ENCODE measurements at places on chromosomes 1 and 21.
A peak's percentile ranks its signal among the peaks of the same experiment; 100 is the strongest.

GRCh38 chr1:94039871-94040569 lies 80.9 kb downstream of the ABCA4 start:
- peak; percentile 88 for DNase-seq
- peaks cover 19% of the 10 kb centered on the region for H3K4me1 ChIP-seq
- no peak overlapping the region for H3K4me3 ChIP-seq
- H3K27ac ChIP-seq = no peak overlapping the region
- H3K27me3 ChIP-seq = no peaks in the 10 kb centered on the region

DNA sequence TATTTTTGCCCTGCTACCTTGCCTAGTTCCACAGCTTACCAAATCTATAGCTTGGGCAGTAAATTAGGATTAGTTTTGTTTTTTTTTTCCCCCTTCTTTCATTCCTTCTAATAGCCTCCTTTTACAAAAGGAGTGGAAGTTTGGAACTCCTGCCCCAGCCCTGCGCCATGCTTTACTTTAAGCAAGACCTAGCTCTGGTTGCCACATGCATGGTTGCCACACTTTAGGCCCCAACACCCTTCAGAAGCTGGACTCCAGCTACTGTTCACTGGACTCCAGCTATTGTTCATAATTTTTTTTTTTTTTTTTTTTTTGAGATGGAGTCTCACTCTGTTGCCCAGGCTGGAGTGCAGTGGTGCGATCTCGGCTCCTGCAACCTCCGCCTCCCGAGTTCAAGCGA lies 115.8 kb downstream of the NR5A2 start:
- no peaks in the 10 kb centered on the region for H3K4me1 ChIP-seq
- no peaks in the 10 kb centered on the region for H3K27me3 ChIP-seq
- no peak overlapping the region for H3K4me3 ChIP-seq
- no peaks in the 10 kb centered on the region for H3K36me3 ChIP-seq

DNA sequence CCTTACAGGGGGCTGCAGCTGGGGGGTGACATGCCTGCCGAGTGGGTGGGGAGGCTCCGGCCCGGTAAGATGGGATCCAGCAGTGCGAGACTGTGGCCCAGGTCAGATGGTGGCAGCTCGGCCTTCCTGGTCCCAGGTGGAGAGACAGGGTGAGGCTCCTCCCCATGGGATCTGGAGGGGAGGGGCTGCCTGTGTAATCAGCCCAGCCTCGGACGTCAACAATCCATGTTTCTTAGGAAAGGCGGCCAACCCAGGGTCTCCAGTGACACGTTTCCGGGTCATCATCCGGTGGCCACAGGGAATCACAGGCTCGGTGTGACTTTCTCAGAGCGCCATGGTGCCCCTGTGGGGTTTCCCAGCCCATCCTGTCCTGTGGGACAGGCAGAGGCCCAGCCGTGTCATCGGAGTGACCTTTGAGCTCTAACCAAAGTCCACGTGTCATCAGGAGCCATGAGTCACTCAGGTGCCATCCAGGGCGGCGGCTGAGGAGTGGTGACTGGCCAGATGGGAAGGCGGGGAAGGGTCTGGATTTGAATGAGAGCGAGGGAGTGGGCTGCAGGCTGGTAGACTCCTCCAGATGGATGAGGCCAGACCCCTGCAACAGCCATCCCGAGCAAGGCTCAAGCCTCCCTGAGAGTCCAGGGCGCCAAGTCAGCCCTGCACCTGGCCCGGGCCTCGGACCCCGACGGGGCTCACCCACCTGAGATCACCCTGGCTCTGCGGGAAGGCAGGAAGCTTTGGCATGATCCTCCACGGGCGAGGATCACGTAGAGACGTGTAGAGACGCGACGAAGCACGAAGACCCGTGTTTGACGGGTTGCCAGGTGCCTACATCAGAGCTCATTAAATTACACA lies 6.6 kb upstream of the HES4 start:
- no peaks in the 10 kb centered on the region for H3K36me3 ChIP-seq
- no peak overlapping the region for H3K27ac ChIP-seq
- H3K4me3 ChIP-seq = no peak overlapping the region
- H3K4me1 ChIP-seq = peaks cover 27% of the 10 kb centered on the region
- no peak for DNase-seq

DNA sequence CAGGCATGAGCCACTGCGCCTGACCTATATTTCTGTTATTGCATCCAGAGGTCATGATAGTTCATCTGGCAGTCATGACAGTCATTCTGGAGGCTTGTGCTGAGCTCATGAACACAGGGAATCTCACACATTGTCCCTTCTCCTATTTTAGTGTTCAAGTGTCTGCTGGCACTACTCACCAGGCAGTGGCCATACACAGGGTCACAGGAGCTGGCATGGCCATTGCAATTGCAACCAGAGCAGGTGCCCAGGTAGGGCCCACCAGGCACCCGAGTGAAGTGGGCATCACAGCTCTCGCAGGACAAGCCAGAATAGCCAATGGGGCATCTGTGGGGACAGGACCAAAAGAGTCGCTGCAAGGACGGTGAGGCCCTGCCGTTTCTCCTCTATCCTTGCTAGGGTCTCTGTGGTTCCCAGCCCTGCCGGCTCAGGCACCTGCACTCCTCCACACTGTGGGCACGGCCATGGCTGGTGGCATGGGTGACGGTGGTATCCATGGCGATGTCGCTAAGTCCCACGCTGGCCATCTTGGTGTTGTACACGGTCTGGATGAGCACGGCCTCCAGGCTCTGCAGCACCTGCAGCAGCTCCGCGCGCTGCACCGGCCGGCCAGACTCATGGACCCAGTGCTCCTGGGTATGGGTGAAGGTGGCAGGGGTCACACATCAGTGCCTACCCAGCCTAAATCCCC lies 57.0 kb downstream of the HSPG2 start:
- no peak overlapping the region for H3K27ac ChIP-seq
- DNase-seq = no peak
- H3K4me1 ChIP-seq = no peaks in the 10 kb centered on the region
- peaks cover 94% of the 10 kb centered on the region for H3K36me3 ChIP-seq
- H3K4me3 ChIP-seq = no peak overlapping the region
- no peaks in the 10 kb centered on the region for H3K27me3 ChIP-seq

DNA sequence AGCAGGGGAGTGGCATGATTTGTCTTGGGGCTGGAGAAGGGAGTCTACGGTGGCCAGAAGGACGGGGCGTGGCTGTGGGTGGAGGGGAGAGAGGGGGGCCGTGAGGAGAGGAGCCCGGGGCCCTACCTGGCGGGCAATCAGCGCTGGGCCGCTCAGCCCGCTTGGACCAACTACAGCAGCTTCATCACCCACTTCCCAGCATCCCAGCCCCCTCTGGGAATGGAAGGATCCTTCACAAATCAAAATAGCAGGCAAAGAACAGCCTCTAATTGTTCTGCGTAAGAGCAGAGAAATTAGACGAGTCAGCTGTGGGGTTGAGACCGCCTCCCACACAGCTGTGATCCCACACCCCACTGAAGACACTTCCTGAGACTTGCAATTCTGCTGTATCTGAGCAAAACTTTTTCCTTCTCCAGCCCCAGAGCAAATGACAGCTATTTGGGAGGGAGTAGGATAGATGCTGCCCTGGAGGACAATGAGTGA lies 43.5 kb downstream of the OPRD1 start:
- no peak overlapping the region for H3K27ac ChIP-seq
- no peaks in the 10 kb centered on the region for H3K36me3 ChIP-seq
- no peak for DNase-seq

GRCh38 chr21:23217597-23217996 lies 2219.4 kb downstream of the NCAM2 start:
- no peak for DNase-seq
- no peaks in the 10 kb centered on the region for H3K4me1 ChIP-seq
- H3K27me3 ChIP-seq = no peaks in the 10 kb centered on the region
- H3K4me3 ChIP-seq = no peak overlapping the region
- no peak overlapping the region for H3K27ac ChIP-seq
- H3K36me3 ChIP-seq = no peaks in the 10 kb centered on the region

- H3K4me1 ChIP-seq = no peaks in the 10 kb centered on the region
- H3K36me3 ChIP-seq = no peaks in the 10 kb centered on the region
- H3K4me3 ChIP-seq = no peak overlapping the region
- H3K27me3 ChIP-seq = no peaks in the 10 kb centered on the region
- no peak overlapping the region for H3K27ac ChIP-seq
- DNase-seq = no peak
These were observed 33.7 kb upstream of the IL6R start for GRCh38 chr1:154371436-154371835.

DNA sequence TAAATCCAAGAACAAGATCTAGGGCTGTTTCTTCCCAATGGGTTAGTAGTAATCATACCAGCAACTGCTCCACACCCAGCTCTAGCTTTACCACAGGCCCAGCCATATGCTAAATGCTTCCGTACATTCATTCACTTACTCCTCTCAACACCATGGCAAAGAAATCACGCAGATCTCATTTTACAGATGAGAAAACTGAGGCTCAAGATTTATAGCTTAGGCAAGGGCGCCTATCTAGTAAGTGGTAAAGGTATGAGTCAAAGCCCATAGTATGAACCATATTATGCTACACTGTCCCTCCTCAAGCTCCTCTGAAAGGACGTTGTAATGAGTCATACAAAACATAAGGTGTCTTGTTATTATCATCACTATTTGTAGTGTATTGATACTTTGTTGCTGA lies 82.2 kb downstream of the NIBAN1 start:
- H3K4me3 ChIP-seq = no peak overlapping the region
- peaks cover 2% of the 10 kb centered on the region for H3K4me1 ChIP-seq
- no peak for DNase-seq
- H3K36me3 ChIP-seq = no peaks in the 10 kb centered on the region

DNA sequence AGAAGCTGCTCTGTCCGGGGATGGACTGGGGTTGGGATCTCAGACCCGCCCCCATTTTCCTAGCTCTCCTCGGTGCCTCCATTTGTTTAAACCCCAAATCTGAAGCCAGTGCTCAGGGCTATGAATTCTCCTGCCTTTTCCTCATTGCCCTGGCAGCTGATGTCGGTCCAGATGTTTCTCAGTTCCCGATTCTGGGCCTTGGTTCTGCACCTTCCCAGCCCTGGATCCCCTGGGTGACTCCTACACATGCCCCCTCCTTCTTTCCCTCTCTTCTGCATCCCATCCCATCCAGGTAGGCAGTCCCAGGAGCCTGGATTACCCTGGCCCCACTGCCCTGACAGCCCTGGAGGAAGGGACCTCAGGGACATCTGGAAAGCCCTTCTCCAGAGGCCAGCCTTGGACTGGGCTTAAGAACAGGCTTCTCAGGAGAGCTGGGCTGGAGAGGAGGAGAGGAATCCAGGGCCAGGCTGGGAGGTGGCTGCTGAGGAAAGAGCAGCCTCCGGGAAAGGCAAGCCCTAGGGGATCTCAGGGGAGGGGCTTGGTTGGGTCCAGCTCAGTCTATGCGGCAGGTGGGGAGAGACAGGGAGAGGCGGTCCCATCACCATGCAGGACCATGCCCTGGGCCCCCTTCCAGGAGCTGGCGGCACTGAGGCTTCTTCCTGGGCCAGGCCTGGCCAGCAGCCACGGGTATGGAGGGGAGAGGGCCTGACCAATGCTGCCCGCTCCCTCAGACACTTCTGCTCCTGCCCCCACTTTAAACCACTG lies 6.8 kb upstream of the EPS8L3 start:
- H3K36me3 ChIP-seq = no peaks in the 10 kb centered on the region
- H3K27me3 ChIP-seq = peaks cover 7% of the 10 kb centered on the region
- H3K27ac ChIP-seq = no peak overlapping the region
- peaks cover 13% of the 10 kb centered on the region for H3K4me1 ChIP-seq
- DNase-seq = no peak

- H3K27ac ChIP-seq = no peak overlapping the region
- no peaks in the 10 kb centered on the region for H3K27me3 ChIP-seq
- peaks cover 32% of the 10 kb centered on the region for H3K36me3 ChIP-seq
- H3K4me3 ChIP-seq = peak overlapping the region; percentile 66
- no peaks in the 10 kb centered on the region for H3K4me1 ChIP-seq
These were observed 15.0 kb downstream of the ZNF124 start for GRCh38 chr1:247156787-247157232.

DNA sequence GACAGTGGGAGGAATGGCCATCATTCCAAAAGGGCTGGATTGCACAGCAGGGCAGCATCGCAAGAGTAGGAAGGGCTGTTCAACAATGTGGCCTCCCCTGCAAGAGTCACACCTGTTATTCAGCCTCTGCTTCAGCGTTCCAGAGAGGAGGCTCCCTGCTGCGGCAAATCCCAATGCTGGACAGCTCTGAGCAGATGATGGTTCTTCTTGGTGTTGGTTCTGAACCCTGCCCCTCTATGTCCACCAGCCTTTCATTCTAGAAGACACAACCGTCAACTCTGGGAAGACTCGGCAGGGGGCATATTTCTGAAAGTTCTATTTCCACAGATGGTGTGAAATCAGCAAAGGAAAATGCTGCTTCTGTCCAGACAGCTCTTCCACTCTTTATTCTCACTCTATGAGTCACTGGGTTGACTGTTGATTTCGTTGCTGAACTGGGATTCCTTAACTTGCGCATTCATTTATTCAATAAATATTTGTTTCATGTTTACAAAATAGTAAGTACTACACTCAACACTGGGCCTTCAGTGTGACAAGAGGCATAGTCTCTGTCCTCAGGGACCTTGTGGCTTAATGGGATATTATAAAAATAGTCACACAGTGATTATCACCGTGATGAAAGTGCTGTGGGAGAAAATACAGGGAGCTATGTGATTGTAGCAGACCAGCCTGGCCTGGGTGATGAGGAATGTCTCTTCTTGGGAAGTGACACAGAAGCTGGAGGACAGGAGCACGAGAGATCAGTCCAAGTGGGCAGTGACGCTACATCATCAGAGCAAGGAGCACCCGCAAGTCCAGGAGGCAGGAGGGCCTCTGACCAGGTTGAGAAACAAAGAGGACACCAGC lies 260.3 kb downstream of the SIPA1L2 start:
- H3K4me1 ChIP-seq = peaks cover 5% of the 10 kb centered on the region
- H3K36me3 ChIP-seq = no peaks in the 10 kb centered on the region
- H3K27ac ChIP-seq = no peak overlapping the region

DNA sequence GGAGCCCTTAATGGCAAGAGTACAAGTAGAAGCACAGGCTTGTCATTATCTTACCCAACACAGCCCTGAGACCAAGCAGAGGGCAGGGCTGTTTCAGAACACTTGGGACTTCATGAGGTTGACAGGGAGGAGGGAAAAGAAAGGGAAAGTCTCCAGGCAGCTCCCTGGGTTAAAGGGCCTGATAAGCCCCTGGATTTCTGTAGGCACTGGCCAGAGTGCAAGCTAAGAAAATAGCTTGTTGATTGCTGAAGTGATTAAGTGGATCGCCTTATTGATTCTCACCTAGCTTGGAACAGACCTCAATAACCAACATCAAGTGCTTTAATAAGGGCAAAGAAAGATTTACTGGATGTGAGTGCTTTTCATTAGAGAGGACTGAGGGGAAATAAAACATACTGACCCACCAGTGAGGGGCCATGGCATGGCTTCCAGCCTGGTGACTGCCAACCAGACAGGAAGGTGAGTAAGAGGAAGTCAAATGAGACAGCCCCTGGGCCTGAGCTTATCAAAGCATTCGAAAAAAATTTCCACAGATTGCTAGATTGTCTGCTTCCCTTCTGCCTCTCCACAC lies 121.4 kb upstream of the NFIA start:
- no peak overlapping the region for H3K4me3 ChIP-seq
- no peaks in the 10 kb centered on the region for H3K36me3 ChIP-seq
- peaks cover 10% of the 10 kb centered on the region for H3K4me1 ChIP-seq
